ENCODE measurements at places on chromosomes 12 and 14. TPM values are rescaled to one million over a fixed set of nuclear protein-coding genes. Genes with fewer than 3 reads are reported as not detected.

The KRT77 gene
- not detected for total RNA-seq

The MYL2 gene
- not detected for total RNA-seq

The DENND5B gene
- 9.0 TPM for total RNA-seq

The GZMH gene
- not detected for total RNA-seq

The LRRC9 gene
- not detected for total RNA-seq

The STXBP6 gene
- total RNA-seq: 40.2 TPM

The COPS7A gene
- 130 TPM for total RNA-seq

The SLCO1B3 gene
- total RNA-seq: not detected

The KRT7 gene
- 2.2 TPM for total RNA-seq

The RDH11 gene
- 69.7 TPM for total RNA-seq

The GLI1 gene
- 1.1 TPM for total RNA-seq

The KIF26A gene
- under 0.01 TPM for total RNA-seq

The GPD1 gene
- 0.17 TPM for total RNA-seq

The KRT8 gene
- 0.83 TPM for total RNA-seq

The CEBPE gene
- total RNA-seq: 0.11 TPM
